ENCODE measurements at places on chromosomes 7 and 10.

GRCh38 chr10:4109469-4109868 lies 324.5 kb upstream of the KLF6 start:
- DNase-seq: no peak

GRCh38 chr10:48659790-48660189 lies 24.9 kb upstream of the WDFY4 start:
- no peak for DNase-seq

DNA sequence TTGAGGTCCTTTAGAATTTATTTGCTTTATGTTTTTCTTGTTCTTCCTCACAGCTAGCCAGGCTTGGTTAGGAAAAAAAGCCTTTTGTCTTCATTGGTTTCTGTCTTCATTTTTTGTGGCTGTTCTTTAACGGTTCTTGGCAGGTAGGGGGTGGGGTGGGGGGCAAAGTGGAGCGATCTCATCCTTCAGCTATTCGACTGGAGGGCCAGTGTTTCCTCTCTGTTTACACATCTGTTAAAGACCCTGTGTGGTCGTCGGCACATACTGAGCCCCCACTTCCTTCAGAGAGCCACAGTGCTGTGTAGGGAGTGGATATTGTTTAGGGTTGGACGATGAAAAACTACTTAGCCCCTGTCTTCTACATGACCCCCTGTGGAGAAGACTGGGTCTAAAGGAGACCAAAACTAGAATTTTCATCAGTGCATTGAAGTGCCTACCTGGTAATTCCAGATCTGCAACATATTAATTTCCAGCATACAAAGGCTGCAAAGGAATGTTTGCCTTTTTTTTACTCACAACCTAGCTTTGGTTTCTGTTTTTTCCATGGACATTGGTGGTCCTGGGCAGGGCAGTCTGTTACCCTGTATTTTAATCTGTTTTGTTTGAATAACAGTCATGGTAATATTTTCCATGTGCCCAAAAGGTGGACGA lies 29.0 kb downstream of the PRPF18 start:
- no peak for DNase-seq

- no peak for DNase-seq
Measured at GRCh38 chr7:158054611-158055010, 533.0 kb downstream of the PTPRN2 start.

- no peak for DNase-seq
Measured at GRCh38 chr7:158391141-158391540, 196.5 kb downstream of the PTPRN2 start.

DNA sequence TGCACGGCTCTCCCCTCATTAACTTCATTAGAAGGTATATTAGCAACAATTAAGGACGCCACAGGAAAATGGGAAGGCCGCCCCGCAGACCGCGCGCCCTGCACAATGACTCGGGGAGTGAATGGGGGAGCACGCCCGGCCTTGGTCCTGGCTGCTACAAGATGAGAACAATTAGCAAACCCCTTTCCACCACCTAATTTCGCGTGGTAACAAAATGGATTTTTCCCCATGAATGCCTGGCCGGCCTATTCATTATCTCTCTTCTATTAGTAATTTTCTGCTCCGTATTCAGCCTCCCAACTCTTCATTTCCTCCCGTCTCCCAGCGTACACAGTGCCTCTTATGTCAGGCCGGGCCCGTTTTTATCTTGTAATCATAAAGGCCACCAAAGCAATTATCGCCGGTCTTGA lies 346.9 kb downstream of the DNAJB6 start:
- no peak for DNase-seq

DNA sequence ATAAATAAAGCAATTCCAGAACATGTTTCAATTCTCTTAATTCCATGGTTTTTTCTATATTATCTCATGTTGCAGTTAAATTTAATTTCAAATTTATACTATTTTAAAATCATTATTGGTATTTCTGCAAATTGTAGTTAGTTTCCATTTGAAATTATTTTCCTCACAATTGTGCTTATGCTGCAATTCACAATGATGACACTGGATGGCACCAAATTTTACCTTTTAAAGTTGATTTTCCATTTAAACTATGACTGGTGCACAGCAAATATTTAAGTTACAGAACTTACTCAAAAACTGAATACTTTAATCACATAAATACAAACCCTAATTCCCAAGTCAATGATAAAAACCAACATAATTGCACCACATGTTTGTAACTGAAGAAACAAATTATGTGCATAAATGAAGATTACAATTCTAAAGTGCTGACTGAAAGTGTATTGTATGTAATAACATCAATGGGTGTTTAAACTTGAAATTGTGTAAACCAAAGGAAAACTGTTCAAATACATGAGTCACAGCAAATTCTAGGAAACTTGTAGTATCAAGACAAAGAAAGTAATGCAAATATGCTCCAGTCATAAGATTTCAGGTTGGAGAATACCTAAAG lies 75.3 kb upstream of the AASS start:
- DNase-seq: no peak

GRCh38 chr7:52074071-52074470 lies 757.5 kb upstream of the COBL start:
- DNase-seq: no peak

- DNase-seq: no peak
Measured at GRCh38 chr10:37701781-37702493, 155.5 kb downstream of the ZNF248 start.

- no peak for DNase-seq
Measured at GRCh38 chr10:109308971-109309370, 614.3 kb downstream of the XPNPEP1 start.

DNA sequence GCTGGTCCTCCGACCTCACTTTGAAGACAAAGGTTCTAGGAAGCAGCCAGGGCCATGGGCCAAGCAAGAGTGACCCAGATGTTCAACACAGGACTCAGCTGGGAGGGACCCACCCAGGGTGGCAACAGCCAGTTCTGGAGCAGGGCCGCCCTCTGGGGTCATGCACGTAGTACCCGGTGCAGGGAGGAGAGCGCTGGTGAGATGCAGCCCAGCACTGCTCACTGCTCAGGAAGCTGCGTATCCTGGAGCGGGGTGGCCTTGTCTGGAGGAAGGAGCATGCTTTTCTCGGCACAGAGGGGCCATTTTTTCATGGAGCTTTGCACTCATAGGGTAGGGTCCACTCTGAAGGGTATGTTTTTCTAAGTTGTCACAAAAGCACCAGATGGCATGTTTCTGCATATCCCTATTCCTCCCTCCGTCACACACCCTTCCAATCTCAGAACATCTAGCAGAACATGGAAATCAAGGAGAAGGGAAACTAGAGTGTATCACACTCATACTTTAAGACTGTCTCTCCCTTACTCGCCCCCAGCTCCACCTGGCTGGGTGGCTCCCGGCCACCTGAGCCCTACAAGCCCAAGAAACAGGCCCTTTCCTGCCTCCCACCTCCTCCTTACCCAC lies 132.6 kb downstream of the CDH23 start:
- DNase-seq: no peak

GRCh38 chr7:77393261-77393660 lies 22.9 kb downstream of the GSAP start:
- peak; percentile 32 for DNase-seq

DNA sequence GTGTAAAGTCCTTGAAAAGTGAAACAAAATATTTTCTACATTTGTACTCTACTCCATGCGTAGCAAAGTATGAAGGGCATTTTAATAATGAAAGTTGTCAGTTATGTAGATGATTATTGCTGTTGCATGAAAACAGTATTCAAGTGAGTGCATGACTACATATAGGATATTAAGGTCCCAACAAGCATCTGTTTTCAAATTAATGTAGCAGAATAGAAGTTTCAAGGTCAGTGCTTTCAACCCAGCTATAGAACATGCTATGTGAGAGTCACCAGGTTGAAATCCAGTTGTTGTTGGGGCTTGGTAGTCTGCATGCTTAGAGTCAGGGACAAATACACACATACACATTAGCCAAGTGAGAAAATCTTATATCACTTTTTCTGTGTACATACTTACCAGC lies 14.8 kb downstream of the CD36 start:
- DNase-seq: no peak

- no peak for DNase-seq
Measured at GRCh38 chr10:26378861-26379294, 59.3 kb upstream of the APBB1IP start.

GRCh38 chr7:77330169-77330882 lies 85.8 kb downstream of the GSAP start:
- DNase-seq: no peak

DNA sequence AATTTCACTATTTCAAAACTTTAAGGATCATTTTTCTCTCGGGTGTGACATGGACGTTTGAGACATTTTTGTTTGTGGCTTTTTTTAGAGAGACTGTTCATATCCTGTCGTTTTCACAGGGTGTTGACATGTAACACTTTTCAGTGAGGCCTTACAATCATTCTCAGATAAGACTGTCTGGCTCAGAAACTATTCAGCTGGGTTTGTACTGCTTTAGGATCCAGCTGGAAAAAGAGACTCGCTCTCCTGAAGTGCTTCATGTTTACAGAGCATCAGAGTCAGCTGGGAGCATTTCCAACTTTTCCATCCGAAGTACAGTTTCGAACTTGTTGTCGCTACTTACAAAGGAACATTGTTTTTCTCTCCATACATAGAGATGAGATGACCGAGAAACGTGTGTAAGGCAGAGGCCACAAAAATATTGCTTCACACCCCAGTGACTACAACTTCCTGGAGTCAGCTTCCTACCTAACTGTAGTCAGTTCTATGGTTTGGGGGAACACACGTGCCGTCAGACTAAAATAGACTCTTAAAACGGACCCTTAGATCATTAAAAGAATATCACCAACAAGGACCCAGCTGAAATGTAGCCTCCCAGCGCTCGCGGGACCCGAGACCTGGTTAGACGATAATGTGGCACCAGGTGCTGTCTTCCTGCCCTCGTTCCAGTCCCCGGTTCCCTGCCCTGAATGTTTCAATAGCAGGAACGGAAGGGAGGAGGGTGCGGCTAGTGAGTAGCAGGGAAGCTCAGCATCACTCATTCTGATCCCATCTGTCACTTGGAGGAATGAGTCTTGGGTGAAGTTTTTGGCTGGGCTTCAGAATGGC lies 78.0 kb downstream of the MKI67 start:
- no peak for DNase-seq

DNA sequence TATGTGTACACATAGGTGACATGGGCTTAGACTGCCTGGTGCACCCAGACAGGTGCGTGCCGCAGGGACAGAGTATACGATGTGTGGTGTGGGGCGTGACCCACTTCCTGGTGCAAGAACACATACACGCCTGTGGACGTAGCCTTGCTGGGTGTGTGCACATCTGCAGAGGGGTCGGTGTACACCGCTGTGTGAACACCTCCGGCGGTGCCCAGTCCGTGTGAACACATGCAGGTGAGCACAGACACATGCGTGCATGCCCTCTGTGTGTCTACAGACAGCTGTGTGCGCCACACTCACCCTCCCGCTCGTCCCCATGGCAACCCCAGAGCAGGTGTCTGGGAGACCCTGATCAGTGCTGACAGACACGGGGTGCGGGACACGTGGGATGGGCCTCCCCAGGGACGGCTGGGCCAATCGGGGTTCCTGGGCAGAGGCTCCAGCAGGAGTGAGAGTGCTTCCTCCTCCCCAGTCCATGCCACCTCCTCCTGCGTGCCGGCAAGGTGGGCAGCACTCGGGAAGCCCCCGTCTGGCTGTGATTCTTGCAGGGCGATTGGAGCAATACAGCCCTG lies 23.4 kb downstream of the ELFN1 start:
- DNase-seq: no peak

DNA sequence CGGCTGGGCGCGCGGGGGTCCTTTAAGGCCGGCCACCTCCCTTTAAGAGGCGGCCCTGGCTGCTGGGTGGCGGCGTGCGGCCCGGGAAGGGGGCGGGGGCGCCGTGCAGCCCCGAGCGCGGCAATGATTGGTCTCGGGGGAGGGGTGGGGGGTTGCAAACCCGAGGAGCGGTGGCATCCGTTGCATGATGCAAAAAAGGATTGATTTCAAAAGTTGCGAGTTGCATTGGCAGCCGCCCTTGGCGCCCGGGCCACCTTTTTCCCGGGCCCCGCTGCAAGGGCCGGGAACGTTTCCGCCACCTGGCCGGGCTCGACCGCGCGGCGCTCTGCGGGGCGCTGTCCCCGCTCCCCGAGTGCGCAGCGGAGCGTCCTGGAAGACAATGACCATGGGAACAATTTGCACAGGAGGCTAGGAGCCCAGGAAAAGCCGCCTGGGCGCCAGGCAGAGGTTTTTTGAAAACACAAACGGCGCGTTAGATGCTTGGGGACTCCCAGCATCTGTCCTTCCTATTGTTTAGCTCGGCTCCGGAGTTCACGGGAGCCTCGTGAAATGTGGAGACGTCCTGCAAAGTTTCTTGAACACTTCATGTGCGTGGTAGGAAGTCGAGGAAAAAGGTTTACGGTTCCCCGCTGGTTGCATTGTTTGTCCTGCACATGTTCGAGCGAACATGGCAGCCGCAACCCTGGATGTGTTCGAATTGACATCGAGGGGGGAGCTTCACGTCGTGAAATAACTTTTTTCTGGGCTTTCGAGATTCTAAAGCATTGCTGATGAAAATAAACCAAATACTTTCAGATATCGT lies at the start of gene SEPHS1:
Gene SEPHS1, minus strand, starts transcription at position 78 of the 802 bp plus-strand sequence. CDS start 3,343 bp downstream, outside the sequence.
- peak; percentile 72 for DNase-seq

GRCh38 chr7:73891178-73891885 lies 30.4 kb downstream of the TMEM270 start:
- DNase-seq: no peak

DNA sequence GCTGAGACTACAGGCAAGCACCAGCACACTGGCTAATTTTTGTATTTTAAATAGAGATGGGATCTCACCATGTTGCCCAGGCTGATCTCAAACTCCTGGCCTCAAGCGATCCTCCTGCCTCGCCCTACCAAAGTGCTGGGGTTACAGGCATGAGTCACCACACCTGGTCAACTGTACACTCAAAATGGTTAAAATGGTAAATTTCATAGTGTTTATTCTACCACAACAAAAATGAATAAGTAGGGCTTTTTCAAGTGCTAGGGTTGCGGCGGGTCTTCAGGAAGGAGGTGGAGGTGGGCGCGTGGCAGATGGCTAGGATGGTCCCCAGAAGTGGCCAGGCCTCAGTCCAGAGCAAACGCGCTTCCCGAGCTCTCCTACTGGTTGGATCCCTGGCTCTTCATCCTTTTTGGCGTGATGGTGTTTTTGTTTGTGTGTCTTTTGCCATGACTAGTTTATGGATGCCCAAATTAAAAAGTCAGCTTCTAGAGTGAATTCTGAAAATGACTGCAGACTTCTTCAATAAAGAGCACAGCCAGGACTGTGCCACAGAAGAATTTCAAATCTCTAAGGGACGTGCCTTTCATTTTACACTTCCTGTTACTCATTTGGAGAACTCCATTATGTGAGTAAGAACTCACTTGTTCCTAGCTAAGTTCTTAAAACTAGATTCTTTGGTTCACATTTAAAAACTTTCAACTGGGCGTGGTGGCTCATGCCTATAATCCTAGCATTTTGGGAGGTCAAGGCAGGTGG lies 73.9 kb downstream of the TMEM130 start:
- DNase-seq: no peak

GRCh38 chr10:34286136-34286739 lies 528.9 kb downstream of the PARD3 start:
- no peak for DNase-seq

GRCh38 chr7:86968618-86969017 lies 90.8 kb downstream of the ELAPOR2 start:
- DNase-seq: no peak

DNA sequence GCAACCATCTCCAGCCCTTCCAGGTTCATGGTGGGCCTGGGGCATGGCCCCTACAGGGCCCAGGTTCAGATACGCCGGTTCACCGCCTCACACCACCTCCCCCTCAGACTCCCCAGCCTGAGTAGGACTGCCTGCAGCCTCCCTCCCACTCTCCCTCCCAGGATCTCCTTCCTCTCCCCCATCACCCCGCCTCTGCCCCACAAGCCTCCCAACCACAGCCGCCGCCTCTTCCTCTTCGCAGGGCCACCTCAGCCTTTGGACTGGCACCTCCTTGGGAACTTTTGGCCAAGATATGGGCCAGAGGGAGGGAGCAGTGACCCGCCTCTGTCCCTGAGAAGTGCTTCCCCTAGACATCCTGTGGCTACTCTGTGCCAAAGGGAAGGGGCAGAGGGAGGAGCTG lies 9.3 kb downstream of the KCNIP2 start:
- DNase-seq: no peak
